ENCODE measurements at places on chromosomes 5 and 9. TPM values are rescaled to one million over a fixed set of nuclear protein-coding genes. Genes with fewer than 3 reads are reported as not detected.

Gene MAMDC4
- total RNA-seq: 3.2 TPM

Gene IL9
- total RNA-seq: not detected

Gene DBH
- 12.0 TPM for total RNA-seq

Gene FBP1
- 1.7 TPM for total RNA-seq

Gene GOLGA1
- total RNA-seq: 14.7 TPM

GRCh38 chr9:89254773-89255125 is 56.2 kb upstream of the CKS2 start:
- no peak for DNase-seq

DNA sequence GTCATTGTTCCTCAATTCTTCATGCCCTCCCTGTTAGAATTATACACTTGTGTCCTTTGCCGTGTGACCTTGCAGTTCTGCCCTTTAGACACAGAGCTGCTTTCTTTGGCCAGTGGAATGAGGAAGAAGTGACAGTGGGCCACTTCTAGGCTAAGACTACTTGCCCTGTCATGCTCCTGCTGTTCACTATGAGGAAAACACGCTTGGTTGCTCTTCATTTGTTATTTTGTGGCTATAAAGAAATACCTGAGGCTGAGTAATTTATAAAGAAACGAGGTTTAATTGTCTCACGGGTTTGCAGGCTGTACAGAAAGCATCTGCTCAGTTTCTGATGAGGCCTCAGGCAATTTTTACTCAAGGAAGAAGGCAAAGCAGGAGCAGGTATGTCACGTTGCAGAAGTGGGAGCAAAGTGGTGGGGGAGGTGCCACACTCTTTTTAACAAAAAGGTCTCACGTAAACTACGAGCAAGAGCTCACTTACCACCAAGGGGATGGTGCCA is 279.1 kb upstream of the DMAC1 start:
- DNase-seq: no peak

DNA sequence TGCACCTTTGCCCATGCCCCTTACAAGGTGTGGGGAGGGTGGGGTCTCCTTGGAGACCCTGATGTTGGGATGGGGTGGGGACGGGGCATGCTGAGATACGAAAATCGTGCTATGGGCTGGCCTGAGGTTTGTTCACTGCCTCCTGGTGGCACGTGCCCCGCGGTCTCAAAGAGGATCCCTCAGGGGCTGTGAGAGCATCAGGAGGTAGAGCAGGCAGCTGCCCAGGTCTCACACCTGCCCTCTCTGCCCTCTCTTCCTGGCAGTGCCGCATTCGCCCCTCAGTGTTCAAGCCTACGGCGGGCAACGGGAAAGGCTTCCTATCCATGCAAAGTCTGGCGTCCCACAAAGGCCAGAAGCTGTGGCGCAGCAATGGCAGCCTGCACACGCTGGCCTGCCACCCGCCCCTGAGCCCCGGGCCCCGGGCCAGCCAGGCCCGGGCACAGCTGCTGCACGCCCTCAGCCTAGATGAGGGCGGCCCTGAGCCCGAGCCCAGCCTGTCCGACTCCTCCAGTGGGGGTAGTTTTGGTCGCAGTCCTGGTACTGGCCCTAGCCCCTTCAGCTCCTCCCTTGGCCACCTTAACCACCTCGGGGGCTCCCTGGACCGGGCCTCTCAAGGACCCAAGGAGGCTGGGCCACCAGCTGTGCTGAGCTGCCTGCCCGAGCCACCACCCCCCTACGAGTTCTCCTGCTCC is 6.7 kb downstream of the N4BP3 start:
- DNase-seq: no peak

- no peak for DNase-seq
These were observed 18.2 kb upstream of the MGAT1 start for GRCh38 chr5:180820788-180821321.

DNA sequence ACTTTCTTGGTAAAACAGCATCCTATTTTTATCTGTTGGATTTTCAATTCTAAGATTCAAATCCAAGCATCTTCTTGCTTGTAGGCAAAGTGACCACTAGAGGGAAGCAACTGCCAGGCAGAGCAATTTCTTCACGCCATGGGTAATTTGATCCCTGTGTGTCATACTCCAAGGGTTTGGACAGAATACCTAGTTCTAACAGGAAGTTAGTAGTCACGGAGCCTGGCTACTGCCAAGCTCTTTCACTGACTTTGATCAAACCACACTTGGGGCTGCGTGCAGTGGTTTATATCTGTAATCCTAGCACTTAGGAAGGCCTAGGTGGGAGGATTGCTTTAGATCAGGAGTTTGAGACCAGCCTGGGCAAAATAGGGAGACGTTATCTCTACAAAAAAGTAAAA is 473.6 kb upstream of the TNC start:
- no peak for DNase-seq

GRCh38 chr9:38015906-38016305 is 53.1 kb downstream of the SHB start:
- no peak for DNase-seq

GRCh38 chr5:119470105-119470763 is 17.9 kb downstream of the HSD17B4 start:
- DNase-seq: no peak

- no peak for DNase-seq
These were observed 345.6 kb downstream of the BNC2 start for GRCh38 chr9:16524823-16525222.

GRCh38 chr5:90899014-90899604 is 340.5 kb downstream of the ADGRV1 start:
- no peak for DNase-seq

DNA sequence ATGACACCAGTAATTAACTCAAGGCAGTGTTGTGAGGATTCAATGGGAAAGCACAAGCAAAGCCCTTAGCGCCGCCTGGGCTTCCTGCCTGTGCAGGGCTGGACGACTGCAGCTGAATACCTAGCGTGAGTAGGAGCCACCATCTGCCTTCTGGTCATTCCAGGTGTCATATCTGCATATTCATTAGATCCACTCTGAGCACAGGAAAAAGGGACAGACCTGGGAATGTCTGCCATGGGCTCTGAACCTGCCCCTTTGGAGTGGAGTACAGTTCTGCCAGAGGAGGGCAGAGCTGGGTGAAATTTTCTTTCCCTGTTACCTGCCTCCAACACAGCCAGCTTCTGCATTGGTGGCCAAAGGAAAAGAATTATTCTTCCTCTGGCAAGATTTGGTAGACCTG is 298.8 kb downstream of the NSG2 start:
- no peak for DNase-seq
